Dermis blood vessel endothelial cell (primary cell): ENCODE measurements at places on chromosomes 16 and 17. TPM values are rescaled to one million over a fixed set of nuclear protein-coding genes. Genes with fewer than 3 reads are reported as not detected.

The MEOX1 gene
- total RNA-seq = 0.05 and 1.4 TPM in 2 replicates

The CDRT4 gene
- 0.93 and 1.9 TPM in 2 replicates for total RNA-seq

The KRT32 gene
- total RNA-seq = not detected in 2 replicates

The SLC6A2 gene
- total RNA-seq = not detected in 2 replicates
